HFFc6 (cell line): ENCODE measurements at places on chromosomes 12 and 14. TPM values are rescaled to one million over a fixed set of nuclear protein-coding genes. Genes with fewer than 3 reads are reported as not detected.

FOXG1 gene
- total RNA-seq, result not detected in 3 replicates

RTL1 gene
- not detected in 2 replicates for total RNA-seq

TUBA1B gene
- 1,180 to 2,375 TPM (median 1,594 TPM) in 3 replicates for total RNA-seq

CCDC184 gene
- 0.53 to 0.59 TPM (median 0.58 TPM) in 3 replicates for total RNA-seq

TAS2R50 gene
- 0.25 to 0.30 TPM in 2 of 3 replicates, not detected in the other for total RNA-seq

TUBA1C gene
- total RNA-seq, result 546 to 1,036 TPM (median 801 TPM) in 3 replicates

SLC15A5 gene
- not detected in 3 replicates for total RNA-seq

TMEM229B gene
- 0.13 to 0.38 TPM (median 0.14 TPM) in 3 replicates for total RNA-seq

ST8SIA1 gene
- total RNA-seq, result not detected in 3 replicates

VTI1B gene
- 155 to 163 TPM (median 155 TPM) in 3 replicates for total RNA-seq

GRCh38 chr14:22276913-22277816 lies 311.9 kb downstream of the DAD1 start:
- DNase-seq, result peak; percentile 23

- peak; percentile 18 for DNase-seq
Measured at GRCh38 chr12:123118497-123118896, 32.4 kb downstream of the PITPNM2 start.

DNA sequence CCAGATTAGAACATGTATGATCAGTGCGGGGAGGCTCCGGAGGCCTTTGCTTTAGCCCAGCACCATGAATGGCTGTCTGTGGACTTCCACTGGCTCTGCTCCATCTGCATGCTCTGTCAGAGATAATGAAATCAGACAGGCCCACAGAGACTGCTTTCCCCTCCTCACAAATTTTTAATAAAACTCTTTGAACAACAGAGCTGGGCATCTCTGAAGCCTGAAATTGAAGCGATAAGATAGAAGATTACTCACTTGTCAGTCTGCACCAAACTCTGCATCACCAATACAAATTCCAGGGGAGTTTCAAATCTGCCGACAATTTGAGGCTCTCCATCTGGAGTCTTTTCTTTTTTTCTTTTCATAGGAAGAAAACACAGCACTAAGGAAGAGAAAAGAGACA lies 110.0 kb downstream of the DYRK2 start:
- no peak for DNase-seq

DNA sequence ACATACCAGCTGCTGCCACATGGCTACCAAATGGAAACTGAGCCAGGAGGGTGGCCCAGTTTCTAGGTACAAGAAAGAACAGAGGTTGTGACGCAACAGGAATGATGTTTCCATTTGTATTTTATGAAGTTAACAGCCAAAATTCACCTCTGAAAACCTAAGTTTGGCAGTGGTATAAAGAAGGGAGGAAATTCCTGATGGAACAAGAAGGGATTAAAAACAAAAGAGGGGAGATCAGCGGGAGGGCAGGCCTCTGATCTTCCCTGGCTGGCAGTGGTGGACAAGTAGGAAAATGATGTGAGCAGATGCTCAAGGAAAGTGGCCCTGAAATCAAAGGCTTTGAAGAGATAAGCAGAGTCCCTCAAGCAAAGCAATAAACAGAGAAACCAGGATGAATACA lies 47.3 kb upstream of the BCL2L14 start:
- DNase-seq, result no peak

GRCh38 chr12:101696251-101697196 lies 916 bp upstream of the CHPT1 start:
- no peak for DNase-seq

GRCh38 chr12:82314406-82314892 lies 43.7 kb downstream of the CCDC59 start:
- no peak for DNase-seq

DNA sequence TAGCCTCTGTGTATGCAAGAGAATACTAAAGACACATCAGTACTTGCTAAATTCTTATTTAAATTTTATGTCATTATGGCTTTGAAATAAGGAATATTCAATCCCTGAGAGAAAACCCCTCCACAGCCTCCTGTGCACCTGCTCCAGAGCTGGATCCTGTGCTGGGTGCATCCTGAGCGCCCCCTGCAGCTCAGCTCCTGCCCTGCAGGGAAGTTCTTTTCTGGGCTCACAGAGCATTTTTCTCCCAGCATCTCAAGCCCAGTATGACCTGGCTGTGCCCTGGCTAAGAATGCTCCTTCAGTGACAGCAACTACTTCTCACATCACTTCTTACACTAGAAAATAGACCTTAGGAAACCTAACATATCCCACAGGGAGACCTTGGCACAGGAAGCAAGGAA lies 1211.7 kb downstream of the TMEM121 start:
- no peak for DNase-seq

DNA sequence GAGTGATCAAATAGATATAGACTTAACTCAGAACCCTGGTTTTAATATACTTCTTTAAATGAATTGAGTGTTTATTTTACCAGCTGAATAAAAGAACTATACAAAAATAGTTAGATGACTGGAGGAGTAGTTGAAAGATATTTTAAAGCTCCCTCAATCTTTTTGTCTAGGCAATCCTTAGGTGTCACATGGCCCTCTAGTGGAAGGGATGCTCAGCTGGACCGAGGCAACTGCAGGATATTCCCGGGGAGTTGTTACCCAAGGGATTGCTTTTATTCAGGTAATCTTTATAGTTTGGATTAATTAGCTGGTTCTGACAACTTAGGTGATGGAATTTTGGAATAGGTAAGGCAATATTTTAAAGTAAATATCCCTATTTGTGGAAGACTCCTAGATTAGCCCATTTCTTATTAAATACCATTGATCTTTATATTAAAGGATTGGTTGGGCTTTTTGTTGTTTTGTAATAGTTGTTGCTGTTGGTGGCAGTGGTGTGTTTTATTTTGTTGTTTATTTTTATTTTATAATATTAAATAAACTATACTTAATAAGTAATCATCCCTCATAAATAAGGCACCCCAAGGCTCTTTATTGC lies 57.1 kb downstream of the ZDHHC17 start:
- peak; percentile 26 for DNase-seq

DNA sequence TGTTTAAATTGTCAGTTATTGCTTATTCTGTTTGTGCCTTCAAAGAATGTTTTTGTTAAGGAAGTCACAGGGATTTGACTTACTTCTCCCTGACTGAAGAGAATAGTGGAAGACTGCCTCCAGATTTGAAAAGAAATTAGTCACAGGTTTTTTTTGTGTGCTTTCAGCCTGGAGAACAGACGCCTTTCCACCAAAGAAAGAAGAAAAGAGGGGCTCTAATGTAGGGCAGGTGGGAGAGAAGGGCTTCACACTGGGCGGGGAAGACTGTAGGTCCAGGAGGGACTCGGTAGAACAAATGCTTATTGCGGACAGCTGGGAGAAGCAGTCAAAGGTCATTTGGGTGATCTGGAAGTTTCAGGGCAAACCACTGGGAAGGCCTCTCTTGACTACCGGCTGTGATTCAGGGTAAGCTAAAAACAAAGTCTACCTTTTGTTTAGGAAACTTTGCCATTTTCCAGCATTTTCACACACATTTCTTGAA lies 76.8 kb downstream of the SAMD4A start:
- no peak for DNase-seq

- DNase-seq, result peak; percentile 94
Measured at GRCh38 chr12:92078167-92079053, 67.2 kb downstream of the BTG1 start.

DNA sequence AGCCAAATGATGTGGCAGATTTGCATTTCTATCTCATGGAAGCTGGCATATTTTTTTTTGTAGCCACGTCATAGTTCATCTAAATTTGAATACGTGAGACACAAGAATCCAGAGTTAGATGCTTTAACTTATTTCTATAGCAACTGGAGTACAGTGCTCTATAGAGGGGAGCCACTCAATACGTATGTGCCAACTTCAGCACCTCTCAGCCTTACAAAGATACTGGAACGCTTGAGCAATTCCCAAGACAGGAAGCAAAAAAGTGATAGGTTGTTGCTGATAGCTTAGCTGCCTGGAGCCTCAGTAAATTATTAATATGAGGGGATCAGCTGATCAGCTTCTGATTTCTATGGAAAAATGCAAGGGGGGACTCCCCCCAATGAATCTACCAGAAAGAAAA lies 24.1 kb upstream of the PELI2 start:
- DNase-seq, result no peak

- no peak for DNase-seq
Measured at GRCh38 chr14:93731753-93732152, 56.5 kb downstream of the PRIMA1 start.

- DNase-seq, result no peak
Measured at GRCh38 chr14:88947646-88948598, 123.5 kb downstream of the TTC8 start.

GRCh38 chr14:100472094-100472455 lies 115.1 kb downstream of the BEGAIN start:
- no peak for DNase-seq

GRCh38 chr12:1310653-1311052 lies 283.7 kb downstream of the FBXL14 start:
- DNase-seq, result no peak

GRCh38 chr14:95741781-95742180 lies 27.9 kb upstream of the TCL1A start:
- no peak for DNase-seq

DNA sequence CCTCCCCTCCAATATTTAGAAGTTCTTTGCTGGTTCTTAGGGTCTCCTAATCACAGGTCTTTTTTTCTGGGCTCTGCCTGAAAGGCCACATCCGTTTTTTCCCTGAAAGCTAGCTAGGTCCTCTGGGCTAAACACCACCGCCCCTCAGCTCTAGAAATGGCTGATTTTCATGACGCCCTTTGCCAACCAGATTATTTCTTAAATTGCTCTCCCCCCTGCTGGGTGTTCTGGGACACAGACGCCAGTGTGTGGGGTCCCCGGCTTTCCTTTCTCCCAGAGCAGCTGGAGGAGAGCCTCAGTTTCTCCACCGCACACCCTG lies 45.3 kb upstream of the ATP23 start:
- peak; percentile 7 for DNase-seq

GRCh38 chr14:100675699-100676684 lies 50.7 kb upstream of the DLK1 start:
- DNase-seq, result peak; percentile 24

DNA sequence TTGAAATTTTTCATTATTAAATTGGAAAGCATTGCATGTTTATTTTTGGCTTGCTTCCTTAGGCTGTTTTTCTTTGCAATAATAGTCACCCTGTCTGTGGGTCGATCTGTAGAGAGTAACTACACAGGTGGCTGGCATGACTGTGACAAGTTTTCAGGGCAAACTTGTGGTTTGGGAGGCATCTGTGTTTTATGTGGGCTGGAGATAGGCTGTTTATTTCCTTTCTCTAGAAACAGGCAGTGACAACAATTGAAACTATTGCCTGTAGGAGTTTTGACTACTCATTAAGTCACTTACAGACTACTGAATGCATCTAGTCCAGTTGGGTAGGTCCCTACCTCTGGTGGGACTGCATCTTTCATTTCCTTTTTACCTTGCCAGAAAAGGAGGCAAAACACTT lies 155.6 kb downstream of the DYRK2 start:
- DNase-seq, result no peak
